CD14-positive monocyte (primary cell): ENCODE measurements at places on chromosomes 12 and 14.

- no peak for DNase-seq
Measured at GRCh38 chr12:121532503-121533393, 48.1 kb downstream of the KDM2B start.

GRCh38 chr12:44778863-44779262 lies 97.3 kb downstream of the NELL2 start:
- no peak for DNase-seq

DNA sequence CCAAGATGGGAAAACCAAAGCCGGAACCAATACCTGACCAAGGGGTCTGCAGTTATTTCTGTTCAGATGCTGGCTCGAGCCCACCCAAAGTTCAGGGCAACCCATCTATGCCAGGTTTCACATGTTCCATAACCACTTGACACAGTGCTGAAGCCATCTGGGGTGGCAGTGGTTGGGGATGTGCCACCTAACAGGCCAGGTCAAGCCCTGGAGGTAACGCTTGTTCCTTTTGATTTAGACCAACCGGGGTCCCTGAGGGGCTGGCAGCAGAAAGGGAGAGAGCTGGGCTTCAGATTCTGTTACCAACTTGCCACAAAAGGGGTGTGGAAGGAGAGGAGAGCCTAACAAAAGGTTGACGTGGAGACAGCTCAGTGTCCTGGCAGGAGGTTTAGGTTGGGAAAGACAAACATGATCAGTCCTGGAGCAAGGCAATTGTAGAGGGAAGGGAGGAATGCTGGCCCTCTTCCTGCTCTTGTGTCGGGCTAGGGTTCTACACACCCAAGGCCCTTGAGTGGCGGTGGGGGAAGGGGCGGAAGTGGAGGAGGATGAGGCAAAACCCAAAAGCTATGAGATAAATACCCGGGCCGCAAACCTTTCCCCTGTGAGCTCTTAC lies 31.9 kb downstream of the CACNA2D4 start:
- no peak for DNase-seq

DNA sequence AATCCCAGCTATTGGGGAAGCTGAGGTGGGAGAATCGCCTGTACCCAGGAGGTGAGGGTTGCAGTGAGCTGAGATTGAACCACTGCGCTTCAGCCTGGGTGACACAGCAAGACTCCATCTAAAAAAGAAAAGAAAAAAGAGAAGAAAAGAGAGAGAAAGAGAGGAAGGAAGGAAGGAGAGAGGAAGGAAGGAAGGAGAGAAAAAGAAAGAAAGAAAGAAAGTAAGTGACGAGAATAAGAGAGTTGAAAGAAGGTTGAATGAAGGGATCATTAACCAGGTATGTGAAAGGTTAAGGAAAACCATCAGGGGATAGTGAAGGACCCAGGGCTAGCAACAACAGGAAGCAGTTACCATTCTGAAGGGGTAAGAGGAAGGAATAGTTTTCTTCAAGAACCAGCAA lies 4.2 kb upstream of the DTD2 start:
- DNase-seq, result no peak

DNA sequence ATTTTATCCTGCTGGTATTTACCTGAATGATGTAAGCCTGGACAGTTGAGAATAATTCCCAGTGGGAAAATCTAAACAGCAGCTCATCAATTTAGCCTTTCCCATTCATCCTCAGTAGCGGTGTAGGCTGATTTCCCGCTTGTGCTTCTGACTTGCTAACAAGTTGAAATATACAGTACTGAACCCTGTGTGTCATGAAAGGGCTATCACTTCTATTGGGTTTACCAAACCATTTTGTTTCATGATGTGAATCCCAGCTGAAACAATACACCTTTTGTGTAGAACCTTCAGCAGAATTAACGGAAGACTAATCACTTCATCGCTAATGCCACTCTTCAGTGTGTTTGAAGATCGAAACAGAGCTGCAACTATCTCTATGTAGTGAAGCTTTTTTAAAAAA lies 88.4 kb downstream of the POLR3B start:
- DNase-seq, result no peak

DNA sequence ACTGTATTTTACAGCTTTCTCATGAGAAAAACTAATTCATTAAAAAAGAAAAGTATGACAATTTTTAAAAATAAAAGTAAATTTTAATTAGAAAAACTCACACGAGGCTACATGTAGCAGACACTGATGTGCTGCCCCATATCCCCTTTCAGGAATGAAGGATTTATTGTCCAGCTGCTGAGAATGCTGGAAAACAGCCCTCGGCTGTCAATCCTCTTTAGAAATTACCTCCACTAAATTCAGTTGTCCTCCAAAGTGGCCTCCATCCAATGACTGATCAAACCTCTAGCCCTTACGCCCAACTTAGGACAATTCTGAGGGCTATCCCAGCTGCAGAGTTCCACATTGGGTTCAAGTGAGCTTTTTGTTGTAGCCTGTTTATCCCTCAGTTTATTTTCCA lies 29.8 kb upstream of the AP4S1 start:
- DNase-seq, result no peak

GRCh38 chr12:42846782-42847181 lies 257.2 kb upstream of the PRICKLE1 start:
- DNase-seq, result no peak

DNA sequence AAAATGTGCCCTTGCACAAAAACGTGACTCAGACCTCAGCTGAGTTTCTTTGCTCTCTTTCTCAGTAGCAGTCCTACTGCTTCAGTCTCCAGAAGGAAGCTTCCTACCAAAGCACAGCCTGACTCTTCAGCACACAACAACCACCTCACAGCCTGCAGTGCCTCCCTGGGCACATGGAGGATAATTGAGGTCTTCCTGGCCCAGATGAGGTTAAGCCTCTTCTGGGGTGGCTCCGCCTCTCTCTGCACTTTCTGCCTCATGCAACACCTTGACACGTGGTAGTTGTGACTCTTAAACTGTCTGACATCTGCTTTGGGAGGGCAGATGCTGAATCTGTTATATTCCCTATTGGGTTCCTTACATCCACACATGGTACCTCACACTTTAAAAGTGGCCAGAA lies 33.8 kb downstream of the GIT2 start:
- no peak for DNase-seq

DNA sequence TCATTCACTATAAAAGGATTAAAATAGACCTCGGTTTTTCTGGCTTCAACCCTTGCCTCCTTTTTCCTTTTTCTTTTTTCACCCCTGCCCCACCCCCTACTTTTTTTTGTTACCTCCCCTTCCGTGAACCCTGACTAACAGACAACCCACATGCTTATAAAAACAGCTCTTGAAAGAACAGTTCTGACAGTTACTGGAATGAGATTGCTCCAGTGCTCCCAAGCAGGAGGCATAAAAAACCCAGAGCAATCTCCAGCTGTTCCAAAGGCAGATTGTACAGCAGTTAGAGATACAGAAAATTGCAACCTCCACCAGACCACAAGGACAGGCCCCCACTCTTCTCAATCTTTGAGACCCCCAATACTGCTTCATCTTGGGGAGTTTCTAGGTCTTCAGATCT lies 29.9 kb upstream of the TMEM260 start:
- DNase-seq, result no peak

DNA sequence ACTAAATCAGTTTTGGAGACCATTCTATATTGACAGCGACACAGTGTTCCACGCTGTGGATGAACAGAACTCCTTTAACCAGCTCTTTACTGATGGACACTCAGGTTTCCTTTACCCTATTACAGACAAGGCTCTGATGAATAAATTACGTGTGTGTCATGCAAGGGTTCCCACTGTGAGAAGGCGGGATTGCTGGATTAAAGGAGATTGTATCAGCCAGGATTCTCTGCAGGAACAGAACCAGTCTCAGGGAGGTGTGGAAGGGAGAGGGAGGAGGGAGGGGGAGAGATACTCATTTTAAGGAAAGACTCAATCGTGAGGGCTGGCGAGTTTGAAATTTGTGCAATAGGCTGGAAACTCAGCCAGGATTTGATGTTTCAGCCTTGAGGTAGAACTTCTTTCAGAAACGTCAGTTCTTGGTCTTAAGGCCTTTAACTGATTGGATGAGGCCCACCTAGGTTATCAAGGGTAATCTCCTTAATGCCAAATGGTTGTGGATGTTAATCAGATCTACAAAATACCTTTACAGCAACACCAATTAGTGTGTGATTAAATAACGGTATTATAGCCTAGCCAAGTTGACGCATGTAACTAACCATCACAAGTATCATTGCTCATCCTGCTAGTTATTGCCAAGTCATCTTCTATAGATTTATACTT lies 104.0 kb downstream of the GCH1 start:
- DNase-seq, result no peak
